IMR-90 (cell line): ENCODE measurements at places on chromosomes 13 and 19.
A peak's percentile ranks its signal among the peaks of the same experiment; 100 is the strongest.

DNA sequence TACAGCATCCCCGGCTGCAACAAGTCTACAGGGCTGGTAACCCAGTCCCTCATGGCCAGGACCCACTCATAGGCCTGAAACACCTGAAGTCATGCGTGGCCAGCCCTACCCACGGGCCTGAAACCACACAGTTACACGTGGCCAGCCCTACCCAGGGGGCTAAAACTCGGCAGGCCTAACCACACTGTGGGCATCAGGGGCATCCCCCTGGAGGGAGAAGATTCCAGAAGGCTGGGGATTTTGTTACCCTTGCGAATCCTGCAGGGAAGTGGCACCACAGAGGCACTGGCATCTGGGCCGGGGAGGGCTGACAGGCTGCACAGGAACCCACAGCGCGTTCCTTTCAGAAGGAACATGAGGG is 48.4 kb upstream of the C13orf46 start:
- no peak for DNase-seq

DNA sequence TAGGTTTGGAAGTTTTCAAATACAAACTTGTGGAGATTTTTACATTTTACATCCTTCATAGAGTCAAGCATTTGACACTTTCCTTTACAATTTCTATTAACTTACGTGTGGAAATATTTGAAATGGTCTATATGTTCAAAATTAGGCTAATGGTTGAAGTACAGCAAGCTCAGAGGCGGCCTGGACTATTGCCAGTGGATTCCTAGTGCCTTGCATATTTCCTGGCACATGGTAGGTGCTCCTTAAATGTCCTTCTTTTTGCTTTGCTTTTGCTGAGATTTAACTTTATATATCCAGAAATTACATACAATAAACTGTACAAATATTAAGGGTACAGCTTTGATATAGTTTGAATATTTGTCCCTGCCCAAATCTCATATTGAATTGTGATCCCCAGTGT is 93.9 kb downstream of the UBL3 start:
- DNase-seq: peak; percentile 48

- DNase-seq: peak; percentile 19
Observed at GRCh38 chr19:19528721-19529490, at the start of gene YJEFN3. Gene YJEFN3 (plus strand): TSS chr19:19528911. CDS start chr19:19528933, 22 bp downstream.

GRCh38 chr13:99687723-99688397 is 186.6 kb downstream of the TM9SF2 start:
- no peak for DNase-seq

DNA sequence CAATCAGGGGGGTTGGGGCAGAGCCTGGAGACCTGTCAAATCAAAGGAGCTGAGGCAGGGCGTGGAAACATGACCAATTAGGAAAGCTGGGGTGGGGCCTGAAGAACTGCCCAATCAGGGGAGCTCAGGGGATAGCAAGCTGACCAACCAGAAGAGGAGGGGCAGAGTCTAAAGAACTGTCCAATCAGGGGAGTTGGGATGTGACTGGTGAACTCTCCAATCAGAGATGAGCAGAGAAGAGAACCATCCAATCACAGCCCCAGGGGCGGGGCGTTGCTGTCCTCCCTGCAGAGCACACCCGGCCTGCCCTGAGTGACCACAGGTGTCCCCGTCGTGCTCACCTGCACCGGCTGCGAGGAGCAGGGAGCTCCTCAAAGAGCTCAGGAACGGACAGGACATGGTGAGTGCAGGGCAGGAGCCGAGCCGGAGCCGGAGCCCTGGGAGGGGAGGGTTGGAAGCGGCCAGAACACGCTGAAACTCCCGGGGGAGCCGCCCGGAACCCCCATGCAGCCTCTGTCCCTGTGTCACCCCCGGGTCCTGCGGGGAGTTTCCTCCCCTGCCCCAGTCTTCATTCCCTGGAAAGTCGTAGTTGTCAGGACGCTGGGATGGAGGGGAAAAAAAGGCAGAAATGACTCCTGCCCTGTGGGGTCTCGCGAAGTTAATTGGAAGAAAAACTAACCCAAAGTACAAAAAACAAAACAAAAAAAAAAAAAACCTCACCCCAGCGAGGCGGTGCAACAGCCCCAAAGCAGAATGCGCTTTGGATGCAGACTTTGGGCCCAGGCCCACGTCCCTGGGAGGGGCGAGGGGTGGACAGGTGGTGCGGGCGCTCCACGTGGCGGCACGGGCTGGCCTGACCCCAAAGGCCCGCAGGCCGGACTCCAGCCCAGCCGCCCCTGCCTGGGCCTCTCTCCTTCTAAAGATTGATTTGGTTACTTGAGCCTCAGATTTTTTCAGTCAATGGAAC is at the start of gene ZNF556:
Gene ZNF556 (plus strand): TSS at position 311 of the 967 bp plus-strand sequence. CDS start 87 bp downstream, at position 398.
- no peak for DNase-seq

DNA sequence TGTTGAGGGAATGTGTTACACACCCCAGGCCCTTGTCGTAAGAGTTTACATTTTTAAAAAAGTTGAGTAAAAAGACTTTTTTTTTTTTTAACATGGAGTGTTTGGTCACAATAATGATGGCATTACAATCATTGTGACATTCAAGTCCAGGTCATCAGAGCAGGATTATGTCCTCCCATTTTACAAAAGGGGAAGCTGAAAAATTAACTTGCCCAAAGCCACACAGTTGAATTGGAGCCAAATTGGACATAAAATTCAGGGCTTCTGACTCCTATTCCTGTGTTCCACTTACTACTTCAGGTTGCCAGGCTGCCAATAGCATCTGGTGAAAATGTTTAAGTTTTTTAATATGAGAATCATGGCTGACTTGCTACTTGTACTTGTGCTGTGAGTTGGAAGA is 49.3 kb downstream of the DLEU7 start:
- DNase-seq: no peak

DNA sequence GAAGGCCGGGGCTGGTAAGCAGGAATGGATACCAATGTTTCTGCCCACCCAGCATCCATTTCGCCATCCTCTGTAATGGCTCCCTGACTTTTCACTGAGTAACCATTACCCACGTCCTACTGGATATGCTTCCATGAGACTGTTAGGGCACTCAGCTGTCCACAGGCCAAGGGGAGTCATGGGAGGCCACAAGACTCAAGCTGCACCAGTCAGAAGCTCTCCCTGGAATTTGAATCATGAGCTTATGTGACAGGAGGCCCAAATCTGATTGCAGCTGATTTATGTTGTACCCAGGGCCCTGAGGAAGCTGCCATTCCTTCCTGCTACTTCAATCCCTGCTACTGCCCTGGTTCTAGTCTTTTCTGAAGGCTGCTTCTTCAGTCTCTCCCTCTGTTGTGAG is 28.3 kb downstream of the DEDD2 start:
- no peak for DNase-seq

DNA sequence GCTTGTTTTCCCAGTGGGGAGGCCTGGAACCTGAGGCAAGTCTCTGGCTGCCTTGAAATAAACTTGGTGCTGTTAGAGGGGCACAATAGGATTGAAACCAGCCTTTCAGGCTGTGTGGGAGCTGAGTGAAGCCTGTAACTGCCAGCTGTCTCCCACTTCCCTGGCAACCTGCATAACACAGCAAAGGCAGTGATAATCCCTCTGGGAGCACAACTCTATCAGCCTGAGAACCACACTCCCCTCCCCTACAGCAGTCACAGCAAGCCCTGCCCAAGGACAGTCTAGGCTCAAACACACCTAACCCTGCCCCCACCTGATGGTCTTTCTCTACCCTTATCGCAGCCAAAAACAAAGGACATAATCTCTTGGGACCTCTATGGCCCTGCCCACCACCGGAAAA is 683.8 kb upstream of the ATXN8OS start:
- no peak for DNase-seq
